ENCODE measurements at places on chromosomes 4 and X. TPM values are rescaled to one million over a fixed set of nuclear protein-coding genes. Genes with fewer than 3 reads are reported as not detected.

DNA sequence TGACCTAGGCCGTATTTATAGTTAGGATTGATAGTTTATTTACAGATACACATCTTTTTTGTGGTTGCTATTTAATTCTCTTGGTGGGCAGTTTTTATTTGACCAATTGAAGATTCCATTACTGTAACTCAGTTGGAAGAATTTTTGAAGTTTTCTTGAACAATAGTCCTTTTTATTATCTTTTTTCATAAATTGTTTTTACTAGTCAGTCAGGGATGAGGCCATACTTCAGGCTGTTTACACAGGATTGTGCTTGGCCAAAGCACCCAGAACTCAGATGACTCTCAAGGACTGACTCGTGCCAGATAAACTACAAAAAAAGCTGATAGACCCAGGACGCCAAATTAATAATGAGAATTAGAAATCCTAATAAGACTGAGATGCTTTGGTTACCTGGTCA lies 7.0 kb downstream of the HERC3 start:
- no peak for DNase-seq

DNA sequence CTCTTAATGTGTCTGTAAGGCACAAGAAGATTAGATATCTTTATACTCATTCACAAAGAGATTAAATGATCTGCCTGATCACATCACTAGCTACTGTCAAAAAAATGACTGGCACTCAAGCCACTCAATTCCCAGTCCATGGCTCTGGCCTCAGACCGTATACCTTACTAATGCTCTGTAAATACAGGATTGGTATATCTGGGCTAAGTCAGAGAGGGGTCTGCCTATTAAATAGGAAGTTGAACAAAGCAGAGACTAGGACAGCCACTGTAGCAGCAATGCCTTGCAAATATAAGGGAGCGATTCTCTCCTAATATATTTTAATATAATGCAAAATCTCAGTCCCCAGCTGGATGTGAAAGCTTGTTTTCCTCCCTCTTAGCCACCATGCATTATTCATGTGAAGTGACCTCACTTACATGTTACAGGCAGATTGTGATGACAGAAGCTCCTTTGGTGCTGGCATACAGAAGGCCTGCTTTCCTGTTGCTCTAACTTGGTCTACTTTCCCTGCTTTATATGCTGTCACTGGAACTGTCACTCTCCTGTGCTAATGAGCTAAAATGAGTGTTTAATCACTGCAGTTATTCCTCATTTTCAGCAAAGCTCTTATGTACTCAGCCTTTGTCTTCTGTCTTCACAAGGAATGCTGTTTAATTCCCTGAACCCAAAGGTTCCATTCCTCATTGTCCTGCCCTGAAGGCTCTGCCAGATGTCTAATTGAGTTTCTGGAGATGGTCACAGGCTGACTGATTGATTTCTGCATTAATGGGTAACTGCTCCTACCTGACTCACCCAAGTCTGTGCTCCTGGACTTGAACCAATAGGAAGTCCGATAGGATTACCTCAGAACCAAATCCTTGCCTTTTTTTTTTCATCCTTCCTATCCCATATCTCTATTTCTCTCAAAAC lies 578.2 kb downstream of the KLHL13 start:
- DNase-seq: no peak

RPS6KA6 gene
- total RNA-seq: 0.39 TPM

CETN2 gene
- total RNA-seq: 22.1 TPM

OTC gene
- total RNA-seq: not detected

PCDH10 gene
- total RNA-seq: 0.06 TPM

FGA gene
- total RNA-seq: not detected
